ENCODE measurements at places on chromosomes 3 and 15.

DNA sequence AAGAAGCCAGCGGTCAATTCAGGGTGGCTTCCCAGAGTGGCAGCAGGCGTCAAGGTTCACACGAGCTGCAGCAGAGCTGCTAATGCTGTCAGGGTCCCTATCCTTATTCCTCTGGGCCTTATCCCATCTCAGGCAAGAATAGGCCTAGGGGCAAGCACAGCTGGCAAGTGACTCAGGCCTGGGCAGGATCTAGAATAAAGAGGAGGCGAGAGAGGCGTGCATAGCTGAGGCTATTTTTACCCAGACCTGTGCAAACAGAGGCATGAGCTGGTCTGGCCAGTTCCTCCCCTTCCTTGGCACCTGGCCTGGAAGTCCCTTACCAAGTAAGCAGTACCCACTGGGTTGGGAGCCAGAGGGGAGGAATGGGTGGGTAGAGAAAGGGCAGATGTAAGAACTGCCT lies 12.2 kb upstream of the VIPR1 start:
- peak; percentile 90 for DNase-seq

DNA sequence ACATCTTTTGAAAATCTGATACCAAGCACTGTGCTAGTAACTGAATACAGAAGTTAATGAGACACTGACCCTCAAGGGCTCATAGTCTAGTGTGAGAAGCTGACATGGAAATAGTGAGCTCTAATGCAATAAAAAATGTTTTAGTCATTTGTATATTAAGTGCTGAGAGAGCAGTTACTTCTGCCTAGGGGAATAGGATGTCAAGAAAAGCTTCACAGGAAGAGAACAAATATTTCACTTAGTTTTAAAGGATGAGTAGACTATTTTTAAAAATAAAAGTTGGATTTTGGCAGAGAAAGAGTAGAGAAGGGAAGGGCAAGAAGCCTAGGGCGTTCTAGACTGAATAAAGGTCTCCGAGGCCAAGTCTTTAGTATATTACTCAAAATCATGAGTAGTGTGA lies 158.4 kb downstream of the ATG7 start:
- no peak for DNase-seq

DNA sequence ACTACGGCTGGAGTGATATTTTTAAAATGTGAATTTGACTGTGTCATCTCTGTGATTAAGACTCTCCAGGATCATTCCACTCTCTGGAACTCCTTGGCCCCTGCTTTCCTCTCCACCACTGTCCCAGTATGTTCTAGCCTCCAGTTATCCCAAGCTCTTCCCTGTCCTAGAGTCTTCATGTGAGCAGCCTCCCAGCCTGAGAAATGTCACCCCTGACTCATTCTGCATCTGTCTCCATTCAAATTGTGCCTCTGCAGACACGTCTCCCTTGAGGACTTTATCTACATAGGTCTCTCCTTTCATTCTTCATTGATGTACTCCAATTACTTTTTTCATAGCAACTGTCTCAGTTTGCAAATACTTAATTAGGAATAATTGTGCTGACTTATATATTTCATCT lies 317.7 kb upstream of the ADAMTS9 start:
- no peak for DNase-seq

DNA sequence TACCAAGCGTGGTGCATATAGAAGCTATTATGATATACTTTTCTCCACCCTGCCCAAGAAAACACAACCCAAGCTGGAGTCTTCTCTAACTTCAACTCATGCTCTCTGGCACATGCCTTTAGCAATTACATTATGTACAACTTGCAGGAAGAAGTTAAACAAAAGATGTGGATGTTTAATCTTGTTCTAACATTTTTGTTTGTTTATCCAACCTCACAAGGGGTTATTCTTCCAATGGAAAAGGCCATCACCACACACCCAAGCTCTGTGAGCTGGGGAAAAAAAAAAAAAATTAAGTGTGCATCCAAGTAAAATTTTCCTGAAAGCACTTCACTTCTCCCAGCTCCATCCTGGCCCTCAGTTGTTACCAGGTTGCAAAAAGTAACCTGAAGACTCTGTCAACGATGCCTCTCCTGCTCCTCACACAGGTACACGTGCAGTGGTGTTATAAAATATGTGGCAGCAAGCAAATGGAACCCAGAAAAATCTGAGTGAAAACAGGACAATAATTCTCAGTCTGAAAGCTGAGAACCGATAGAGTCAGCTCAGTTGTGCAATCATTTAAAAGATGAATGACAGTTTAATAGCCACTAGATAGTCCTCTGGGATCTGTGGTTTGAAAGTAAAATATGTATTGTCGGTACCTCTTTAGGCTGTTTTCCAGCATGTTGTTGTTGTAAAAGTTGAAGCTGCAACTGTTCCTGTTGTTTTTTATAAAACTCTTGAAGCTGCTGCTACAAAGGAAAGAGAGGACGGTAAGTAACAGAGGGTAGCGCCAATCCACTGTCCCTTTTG lies 531.4 kb downstream of the FOXP1 start:
- peak; percentile 71 for DNase-seq

DNA sequence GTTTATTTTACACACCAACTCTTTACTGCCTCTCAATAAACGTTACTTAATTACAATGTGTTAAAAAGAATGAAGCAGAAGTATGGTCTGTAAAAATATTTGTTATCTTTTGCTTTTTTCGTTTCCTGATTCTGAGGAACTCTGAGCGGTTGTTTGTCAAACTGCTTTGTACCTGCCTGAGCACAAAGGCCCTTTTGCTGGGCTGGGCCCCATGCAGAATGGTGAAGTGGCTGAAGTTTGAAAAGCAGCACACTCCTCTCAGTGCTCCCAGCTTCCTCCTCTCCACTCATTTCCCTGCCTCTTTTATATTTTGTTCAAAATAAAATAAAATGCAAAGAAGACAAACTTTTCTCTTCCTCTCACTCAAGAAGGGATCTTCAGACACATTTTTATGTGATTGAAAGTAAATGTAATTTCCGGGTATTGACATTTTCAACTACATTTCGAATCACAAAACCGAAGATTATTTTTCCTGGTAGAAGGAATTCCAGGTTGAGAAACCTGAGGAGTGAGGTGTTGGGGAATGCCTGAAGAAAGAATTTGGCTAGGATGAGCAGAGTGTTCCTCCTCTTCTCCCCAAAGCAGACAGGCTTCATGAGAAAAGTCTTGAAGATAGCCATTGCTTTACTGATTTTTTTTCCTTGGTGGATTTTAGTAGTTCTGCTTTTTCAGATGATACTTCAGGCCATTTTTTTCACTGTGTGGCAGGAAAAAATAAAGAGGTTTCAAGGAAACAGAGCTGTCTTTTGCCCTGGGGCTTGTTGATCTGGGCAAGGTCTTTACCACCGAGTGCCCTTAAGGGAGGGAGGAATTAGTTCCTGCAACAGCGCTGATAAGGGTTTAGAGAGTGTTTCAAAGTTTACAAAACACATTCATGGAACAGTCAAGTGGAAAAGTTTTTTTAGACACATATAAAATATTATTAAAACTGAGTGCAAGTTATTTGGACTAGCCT lies 229.8 kb downstream of the NFKBIZ start:
- DNase-seq = no peak

DNA sequence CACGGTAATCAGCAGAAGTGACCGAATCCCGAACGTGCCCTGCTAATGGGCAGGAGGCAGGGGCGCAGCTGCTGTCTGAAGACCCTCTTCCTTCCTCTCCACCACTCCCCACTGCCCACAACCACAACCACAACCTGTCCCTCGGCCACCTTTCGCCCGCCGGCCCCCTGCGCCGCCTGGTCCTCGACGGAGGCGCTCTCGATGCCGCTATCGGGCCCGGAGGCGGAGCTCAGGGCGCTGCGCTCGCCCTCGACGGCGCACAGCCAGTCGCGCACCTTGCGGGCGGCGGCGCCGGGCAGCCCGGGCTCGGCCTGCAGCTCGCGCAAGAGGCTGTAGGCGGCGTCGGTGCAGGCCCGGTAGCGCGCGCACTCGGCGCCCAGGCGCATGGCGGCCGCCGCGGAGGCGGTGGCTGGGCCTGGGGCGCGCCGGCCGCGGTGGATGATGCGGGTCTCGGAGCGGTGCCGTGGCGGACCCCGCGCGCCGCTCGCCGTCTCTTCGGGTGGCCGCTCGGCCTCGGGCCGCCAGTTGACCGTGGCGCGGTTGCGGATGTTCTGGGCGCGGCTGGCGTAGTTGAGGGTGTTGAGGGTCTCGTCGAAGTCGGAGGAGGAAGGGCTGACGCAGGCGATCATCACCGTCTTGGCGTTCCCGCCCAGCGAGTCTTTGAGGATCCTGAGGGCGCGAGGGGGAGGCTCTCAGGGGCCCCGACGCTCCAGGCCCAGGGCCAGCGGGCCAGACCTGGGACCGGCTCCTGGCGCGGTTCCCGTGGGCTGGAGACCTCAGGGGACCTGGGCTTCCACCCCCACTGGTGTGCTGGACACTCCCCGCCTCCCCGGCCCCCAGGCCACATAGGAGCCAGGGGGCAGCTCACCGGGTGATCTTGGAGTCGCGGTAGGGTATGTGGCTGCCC lies 6.9 kb downstream of the KIF7 start:
- no peak for DNase-seq
